ENCODE measurements at places on chromosomes 6 and 20.

DNA sequence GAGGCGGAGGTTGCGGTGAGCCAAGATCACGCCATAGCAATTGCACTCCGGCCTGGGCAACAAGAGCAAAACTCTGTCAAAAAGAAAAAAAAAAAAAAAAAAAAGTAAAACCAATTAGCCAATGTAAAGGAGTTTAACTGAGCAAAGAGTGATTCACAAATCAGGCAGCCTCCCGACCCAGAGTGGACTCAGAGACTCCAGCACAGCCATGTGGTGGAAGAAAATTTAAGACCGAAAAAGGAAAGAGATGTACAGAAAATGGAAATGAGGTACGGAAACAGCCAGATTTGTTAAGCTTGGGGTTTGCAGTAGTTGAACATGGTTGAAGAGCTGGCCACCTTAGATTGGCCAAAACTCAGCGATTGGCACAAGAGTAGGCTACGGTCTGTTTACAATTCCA, 51.4 kb downstream of the ERMARD start:
- no peak for DNase-seq

DNA sequence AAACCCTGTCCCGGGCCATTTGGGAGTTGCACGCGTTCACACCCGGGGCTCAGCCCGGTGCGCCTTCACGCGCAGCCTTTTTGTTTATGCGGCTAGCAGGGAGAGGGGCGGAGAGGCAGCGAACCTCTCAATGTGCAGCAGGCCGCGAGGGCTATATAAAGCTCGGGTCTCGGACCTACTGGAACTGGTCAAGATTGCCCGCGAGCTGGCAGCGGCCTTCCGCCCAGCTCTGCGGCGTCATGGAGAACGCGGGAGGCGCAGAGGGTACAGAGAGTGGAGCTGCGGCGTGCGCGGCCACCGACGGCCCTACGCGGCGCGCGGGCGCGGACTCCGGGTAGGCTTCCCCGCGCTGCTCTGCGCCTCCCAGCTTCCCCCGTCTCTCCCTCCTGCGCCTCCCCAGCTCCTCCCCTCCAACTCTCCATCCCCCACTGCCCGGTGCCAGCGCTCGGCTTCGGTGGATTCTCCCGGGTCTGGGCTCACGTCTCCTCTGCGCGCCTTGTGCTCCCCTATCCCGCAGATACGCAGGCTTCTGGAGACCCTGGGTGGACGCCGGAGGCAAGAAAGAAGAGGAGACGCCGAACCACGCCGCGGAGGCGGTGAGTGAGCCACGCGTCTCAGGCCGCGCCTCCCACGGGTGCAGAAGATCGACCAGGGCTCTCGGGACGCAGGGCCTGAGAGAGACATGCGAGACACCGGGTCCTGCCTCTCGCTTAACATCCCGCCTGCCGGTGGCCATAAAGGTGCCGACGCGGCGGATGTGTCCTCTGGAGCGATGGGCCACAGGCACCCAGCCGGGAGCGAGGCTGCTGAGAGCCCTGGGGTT, at the start of gene RIPPLY2:
Gene RIPPLY2, plus strand, starts transcription at position 183 of the 823 bp plus-strand sequence. Its CDS starts 57 bp downstream, at position 240.
- DNase-seq, result peak; percentile 48

DNA sequence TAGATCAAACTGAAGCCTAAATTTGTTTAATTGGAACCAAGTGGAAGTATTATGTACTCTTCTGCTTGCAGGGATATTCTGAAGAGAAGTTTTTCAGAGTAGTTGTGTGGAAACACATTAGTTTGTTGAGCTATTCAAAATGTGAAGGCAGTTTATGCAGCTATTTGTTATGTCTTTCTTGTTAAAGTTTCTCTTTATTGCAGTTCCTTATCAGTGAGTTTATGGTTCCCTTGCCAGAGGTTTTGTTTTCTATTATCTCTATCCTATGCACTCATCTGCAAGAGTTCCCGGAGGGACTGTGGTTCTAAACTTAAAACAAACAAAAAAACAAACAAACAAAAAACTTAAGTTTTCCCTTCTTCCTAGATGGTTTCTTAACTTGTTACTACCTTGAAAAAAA, 143.7 kb upstream of the SLC22A16 start:
- DNase-seq, result no peak

DNA sequence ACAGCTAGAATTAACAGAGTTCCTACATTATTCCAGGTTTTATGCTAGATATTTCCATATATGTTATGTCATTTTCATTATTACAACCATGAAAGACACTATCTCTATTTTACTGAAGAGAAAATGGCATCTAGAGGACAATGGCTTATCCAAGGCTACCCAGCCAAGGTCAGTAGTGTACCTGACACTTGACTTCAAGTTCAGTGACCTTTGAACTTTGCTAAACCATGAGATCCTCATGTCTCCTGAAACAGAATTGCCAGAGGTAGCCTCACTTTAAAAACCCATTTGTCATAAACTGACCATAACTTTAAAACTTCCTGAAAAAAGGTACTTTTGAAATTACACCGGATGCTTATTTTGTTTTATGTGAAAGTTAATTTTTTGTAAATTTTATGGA, 14.4 kb downstream of the NAPB start:
- no peak for DNase-seq

DNA sequence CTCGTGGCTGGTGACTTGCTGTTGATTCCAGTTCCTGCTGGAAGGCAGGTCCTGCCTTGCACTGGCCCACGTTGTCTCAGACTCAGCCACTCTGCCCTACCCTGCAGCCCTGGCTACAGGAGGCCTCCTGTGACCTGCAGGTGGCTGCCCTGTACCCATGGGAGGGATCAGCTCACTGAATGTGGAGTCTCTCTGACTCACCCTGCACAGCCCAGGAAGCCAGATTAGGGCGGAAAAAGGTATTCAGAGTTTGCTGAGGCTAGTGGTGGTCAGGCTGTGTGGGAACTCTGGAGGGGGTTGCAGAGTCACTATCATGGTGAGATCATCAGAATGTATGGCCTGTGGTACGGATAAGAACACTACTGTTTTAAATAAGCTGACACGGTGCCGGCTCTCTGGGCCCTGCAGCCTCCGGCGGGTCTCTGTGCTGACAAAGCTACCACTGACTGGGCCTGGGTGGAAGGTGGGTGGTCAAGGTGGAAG, 24.7 kb upstream of the PYGB start:
- no peak for DNase-seq

DNA sequence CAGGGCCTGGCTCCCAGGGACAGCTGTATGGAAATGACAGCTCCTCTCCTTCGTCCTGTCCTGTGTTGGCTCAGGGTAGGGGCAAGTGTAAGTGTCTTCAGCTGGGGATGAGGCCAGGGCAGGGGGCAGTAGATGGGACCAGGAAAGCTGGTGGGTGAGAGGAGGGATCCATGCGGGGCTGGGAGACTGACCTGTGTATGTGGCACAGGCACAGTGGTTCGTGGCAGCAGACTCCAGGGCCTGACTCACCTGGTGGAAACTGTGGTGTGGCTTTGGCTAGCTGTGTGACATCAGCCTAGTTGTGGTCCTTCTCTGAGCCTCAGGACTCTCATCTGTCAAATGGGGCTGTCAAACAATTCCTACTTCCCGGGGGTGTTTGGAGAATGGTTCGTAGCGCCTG, 13.7 kb upstream of the SCRT2 start:
- no peak for DNase-seq

GRCh38 chr6:44667226-44667625, 279.7 kb downstream of the CDC5L start:
- no peak for DNase-seq

- DNase-seq, result no peak
Observed at GRCh38 chr6:157033428-157034140, 256.4 kb downstream of the ARID1B start.

DNA sequence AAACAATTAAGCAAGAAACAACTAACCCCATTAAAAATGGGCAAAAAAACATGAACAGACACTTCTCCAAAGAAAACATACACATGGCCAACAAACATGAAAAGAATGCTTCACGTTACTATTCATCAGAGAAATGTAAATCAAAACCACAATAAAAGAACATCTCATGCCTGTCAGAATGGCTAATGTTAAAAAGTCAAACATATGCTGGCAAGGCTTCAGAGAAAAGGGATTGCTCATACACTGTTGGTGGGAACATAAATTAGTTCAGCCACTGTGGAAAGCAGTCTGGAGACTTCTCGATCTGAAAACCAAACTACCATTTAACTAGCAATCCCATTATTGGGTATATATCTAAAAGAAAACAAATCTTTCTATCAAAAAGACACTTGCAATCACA, 217.5 kb downstream of the TINAG start:
- DNase-seq, result no peak

- DNase-seq, result no peak
Observed at GRCh38 chr6:113301651-113302050, 555.5 kb upstream of the MARCKS start.

GRCh38 chr6:88945415-88946008, 17.9 kb downstream of the RNGTT start:
- DNase-seq, result no peak

- DNase-seq, result no peak
Observed at GRCh38 chr6:142802124-142802523, 142.9 kb downstream of the HIVEP2 start.

GRCh38 chr6:23403460-23403859, 722.6 kb upstream of the NRSN1 start:
- no peak for DNase-seq

DNA sequence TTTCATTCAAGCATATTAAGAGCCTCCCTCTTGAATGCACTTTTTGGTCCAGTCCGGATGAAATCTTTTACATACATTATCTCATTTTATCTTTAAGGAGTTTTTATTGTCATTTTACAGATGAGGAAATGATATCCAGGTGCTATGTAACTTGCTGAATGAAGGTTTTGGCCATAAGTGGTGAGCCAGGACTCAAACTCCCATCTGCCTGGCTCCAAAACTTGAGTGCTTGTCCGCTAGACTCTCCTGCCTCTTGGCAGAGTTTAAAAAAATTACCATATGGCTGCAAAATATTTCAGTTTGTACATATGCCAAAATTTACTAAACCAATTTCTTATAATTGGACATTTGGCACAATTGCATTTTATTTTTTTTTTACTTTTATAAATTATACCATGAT, 12.2 kb downstream of the PDRG1 start:
- no peak for DNase-seq

GRCh38 chr6:31898383-31899011, 999 bp upstream of the EHMT2 start:
- DNase-seq, result peak; percentile 51

DNA sequence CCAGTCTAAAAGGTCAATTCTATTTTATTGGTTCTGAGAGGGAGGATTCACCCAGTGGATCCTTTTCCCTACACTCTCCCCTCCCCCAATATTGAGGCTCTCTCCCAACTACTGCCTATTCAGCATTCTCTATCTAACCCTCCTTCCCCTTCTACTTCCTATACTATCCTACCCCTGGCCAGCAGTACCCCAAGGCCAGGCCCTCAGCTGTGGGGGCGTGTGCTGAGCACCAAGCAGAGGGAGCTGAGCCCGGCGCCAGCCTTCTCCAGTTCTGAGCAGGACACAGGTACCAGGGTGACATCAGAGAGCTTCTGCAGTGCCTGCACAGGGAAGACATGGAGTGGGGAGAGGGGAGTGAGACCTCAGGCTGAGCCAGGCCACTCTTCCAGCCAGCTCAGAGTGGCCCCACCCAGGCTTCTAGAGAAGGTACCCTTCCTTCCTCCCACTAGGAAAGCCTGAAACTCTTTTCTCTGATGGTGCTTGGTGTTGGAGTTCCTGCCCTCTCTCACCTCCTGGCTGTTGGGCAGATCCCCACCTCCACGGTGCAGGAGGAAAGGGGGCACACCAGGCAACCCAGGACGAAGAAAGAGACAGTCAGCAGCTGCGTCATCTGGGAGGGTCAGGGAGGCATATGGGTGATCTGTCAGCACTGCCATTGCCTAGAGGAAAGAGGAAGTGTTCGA, 1.9 kb downstream of the DDAH2 start:
- DNase-seq, result no peak

DNA sequence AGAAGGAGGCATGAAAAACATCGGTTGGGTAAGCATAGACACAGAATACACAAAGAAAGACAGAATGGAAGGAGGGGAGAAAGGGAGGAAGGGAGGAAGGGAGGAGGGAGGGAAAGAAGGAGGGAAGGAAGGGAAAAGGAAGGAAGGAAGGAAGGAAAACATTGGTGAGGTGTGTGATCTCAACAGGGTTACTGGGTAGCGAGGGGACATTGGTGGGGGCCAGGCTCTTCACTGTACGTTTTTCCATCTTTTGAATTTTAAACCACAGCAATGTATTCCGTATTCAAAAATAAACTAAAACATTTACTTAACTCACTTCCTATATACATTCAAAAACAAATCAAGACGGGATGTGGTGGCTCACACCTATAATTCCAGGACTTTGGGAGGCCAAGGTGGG, 20.7 kb upstream of the BPIFA2 start:
- DNase-seq, result no peak

DNA sequence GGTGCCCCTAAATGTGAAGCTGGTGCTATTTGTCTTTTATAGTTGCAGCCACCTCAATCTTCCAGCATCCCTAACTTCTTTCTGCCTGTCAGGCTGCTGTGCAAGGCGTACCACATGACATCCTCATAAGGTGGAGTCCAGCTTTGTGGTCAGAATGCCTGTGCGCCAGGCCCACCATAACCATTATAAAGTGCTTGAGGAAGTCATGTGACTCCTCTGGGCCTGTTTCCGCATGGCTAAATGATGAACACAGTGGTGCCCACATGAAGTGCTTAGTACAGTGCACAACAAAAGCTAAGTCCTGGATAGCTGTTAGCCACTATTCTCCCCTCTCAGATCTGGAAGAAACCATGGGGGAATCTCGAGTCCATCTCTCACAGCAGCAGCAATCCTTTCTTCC, 75.6 kb downstream of the INSM1 start:
- DNase-seq, result no peak

DNA sequence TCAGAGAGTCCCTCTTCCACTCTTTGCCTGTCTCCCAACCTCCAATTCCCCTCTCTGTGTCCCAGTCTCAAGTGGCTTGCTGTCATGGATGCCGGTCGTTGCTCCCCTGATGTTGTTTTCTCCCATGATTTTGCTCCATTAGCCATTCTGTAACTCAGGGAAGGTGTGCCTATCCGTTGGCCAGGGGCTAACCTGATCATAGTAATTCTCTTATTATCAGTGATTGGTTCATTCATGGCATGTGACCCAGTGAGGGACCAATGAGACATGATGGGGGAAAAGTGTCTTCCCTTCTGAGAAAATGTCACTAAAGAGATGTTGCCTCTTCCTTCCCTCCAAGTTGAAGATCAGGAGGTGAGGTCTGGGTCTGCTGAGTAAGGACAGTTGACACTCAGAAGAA, 214.5 kb downstream of the FARS2 start:
- no peak for DNase-seq

DNA sequence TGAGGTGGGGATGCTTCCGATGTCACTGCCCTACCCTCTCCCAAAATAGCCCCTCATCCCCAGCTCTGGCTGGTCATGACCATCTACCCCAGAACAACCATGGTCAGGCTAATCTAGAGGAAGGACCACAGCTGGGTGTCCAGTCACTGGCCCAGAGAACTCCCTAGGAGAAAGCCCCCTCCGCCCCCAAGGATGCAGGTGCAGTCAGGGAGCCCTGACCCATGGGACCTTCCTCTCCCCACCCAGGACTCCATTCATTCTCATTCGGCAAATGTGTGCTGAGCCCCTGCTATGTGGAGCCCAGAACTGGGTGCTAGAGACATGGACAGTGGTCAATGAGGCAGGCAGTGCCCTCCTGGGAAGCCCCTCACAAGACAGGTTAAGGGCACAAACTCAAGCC, 60.5 kb downstream of the JPH2 start:
- DNase-seq, result no peak

GRCh38 chr20:46060975-46061374, 28.8 kb downstream of the NCOA5 start:
- no peak for DNase-seq

All from COR-L47 (cell line).